ENCODE measurements at places on chromosomes 5 and 9. TPM values are rescaled to one million over a fixed set of nuclear protein-coding genes. Genes with fewer than 3 reads are reported as not detected.

Gene ADRA1B
- total RNA-seq = 2.9 TPM

Gene RNF183
- not detected for total RNA-seq

Gene FCHO2
- 11.2 TPM for total RNA-seq

Gene DMRT3
- total RNA-seq = 0.34 TPM

Gene ARID3C
- 0.48 TPM for total RNA-seq

Gene TERT
- total RNA-seq = 0.21 TPM

Gene NOXA1
- total RNA-seq = 0.84 TPM

Gene PCDHB7
- total RNA-seq = 0.96 TPM

Gene PCDHB16
- total RNA-seq = 0.92 TPM

Gene LHX6
- total RNA-seq = 0.07 TPM

Gene HMHB1
- total RNA-seq = not detected

Gene C5orf34
- 1.1 TPM for total RNA-seq

Gene TAF11L5
- not detected for total RNA-seq

Gene DNAH5
- 4.4 TPM for total RNA-seq

Gene NDOR1
- 28.6 TPM for total RNA-seq

Gene IGFBPL1
- total RNA-seq = 2.5 TPM

All from kidney epithelial cell (primary cell).